Erythroblast (primary cell): ENCODE measurements at places on chromosomes 11 and 22.

GRCh38 chr22:46514592-46515207 lies 22.7 kb downstream of the CELSR1 start:
- no peak for DNase-seq

DNA sequence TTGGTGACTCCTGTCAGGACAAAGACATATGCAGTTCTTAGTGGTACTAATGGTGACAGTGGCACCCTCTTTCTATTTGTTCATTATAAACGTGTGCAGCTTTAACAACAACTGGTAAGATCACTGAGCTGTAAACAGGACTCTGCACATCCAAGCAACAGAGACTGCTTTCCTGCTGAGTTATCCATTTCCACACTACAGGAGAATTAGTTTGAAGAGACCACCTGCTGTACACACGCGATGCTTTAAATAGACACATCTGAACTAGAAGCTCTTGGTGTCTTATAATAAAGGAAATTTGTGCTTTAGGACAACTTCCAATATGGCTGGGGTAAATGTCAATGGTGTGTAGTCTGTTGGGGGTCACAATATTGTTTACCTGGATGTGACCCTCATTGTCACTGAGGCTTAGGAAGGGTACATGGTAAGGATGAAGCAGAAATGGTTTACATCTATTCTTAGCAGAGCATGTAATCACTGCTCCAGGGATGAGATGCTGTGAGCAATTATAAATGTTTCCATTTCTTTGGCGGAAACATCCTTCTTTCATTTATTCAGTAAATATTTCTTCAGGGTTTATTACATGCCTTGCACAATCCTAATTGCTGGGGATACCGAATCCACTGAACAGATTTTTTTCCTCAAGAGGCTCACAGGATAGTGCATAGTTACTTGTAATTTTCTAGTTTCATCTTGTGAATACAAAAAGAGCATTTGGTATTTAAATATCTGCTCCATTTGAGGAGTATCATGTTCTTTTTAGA lies 354.0 kb upstream of the CCDC90B start:
- DNase-seq = no peak

DNA sequence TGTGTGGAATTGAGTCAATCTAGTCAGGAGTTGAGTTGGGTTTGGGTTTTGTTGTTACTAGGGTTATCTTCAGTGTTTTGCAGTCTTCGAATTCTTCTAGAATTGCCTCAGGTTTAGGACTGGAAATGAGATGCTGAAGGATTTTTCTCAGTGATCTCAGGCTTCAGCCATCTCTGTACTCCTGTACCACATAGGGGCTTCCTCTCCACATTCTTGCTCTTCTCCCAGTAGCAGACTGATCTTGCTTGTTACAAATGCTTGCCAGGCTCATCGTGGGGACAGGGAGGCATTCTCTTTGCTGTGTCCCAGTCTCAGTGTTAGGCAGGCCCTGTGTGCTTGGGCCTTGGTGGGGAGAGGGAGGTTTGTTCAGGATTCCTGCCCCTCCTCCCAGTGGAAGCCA lies 96.1 kb downstream of the LRRC32 start:
- DNase-seq = no peak

GRCh38 chr11:70054004-70054403 lies 24.1 kb upstream of the ANO1 start:
- DNase-seq = no peak

DNA sequence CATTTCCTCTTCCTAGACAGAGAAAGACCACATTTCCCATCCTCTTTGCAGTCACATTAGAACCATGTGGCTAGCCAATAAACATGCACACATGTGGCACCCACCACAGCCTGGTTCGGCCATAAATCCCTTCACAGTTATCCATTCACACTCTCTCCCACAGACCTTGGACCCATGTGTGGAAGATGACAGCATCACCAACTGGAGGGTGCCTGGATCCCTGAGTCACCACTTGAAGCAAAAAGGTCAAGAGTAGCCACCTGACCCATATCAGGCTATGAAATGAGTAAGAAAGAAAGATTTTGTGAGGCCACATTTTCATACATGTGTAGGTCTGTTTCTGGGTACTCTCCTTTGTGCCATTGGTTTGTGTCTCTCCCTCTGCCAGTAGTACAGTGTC lies 9.0 kb upstream of the TMEM121B start:
- DNase-seq = no peak

GRCh38 chr22:50150161-50151129 lies 20.1 kb upstream of the PANX2 start:
- DNase-seq = no peak

DNA sequence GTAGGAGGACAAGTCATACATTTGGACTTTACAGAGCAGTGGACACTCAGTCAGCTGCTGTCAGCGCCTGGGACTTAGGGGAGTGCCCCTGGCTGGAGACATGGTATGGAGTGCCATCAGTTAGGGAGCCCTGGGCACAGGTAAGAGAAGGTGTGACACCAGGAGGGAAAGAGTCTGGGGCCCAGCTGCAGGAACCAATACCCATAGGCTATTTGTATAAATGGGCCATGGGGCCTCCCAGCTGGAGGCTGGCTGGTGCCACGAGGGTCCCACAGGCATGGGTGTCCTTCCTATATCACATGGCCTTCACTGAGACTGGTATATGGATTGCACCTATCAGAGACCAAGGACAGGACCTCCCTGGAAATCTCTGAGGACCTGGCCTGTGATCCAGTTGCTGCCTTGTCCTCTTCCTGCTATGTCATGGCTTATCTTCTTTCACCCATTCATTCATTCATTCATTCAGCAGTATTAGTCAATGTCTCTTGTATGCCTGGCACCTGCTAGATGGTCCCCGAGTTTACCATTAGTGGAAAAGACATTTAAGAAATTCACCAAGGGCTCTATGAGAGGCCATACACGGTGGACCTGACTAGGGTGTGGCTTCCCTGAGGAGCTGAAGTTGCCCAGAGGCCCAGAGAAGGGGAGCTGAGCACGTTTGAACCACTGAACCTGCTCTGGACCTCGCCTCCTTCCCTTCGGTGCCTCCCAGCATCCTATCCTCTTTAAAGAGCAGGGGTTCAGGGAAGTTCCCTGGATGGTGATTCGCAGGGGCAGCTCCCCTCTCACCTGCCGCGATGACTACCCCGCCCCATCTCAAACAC lies 850 bp upstream of the MIF start:
- DNase-seq = no peak

GRCh38 chr22:38843201-38843656 lies 599 bp downstream of the NPTXR start:
- DNase-seq = peak; percentile 47

DNA sequence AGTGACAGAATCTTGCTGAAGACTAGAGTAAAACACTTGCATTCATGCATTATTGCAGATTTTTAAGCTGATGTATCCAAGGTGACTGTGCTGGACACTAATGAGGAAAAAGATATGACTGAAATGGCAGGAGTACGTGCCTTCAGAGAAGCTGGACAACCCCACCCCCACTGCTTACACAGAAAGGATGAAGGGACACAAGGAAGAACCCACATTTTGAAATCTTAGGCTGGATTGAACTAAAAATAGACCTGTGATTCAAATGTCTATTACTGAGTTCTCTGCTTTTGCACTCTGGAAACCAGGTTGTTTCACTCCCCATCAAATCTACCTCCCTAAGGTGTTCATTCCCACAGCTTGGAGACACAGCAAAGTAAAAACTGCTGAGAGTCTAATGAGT lies 117.1 kb downstream of the KCNC1 start:
- no peak for DNase-seq

DNA sequence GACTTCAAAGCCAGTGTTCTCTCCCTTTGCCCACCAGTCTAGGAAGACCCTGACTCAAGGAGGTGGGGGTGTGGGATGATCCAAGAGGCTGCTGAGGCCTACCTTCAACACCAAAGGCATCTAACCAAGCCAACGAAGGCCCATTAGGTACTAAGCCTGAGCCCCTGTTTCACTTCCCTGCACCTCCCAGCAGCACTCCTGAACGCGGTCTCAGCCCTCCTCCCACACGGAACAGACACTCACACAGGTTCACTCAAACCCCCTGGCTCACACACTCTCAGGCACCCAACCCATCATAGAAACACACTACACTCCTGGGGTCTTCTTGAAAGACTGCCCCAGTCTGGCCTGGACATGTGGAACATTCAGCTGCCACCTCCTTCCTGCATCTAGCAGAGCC lies 40.7 kb downstream of the SLC22A12 start:
- DNase-seq = no peak

DNA sequence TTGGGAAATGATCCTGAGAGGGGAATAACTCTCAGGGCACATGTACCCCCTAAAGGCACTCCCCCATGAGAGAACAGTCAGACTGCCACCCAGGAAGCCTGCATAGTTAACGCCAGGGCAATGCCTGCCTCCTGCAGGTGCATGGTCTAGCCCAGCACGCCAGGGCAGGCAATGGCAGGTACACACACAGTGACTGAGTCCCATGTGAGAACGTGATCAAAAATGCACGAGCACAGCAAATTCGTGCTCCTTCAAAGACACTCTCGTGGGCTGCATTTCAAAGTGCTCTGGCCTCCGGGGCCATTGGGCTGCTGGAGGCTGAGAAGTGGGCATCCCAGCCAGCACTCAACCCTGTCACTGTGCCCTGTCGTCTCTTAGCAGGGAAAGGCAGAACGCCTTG lies 79.7 kb downstream of the SHANK2 start:
- no peak for DNase-seq

GRCh38 chr11:72293391-72293790 lies 49.4 kb upstream of the PHOX2A start:
- DNase-seq = no peak

GRCh38 chr11:58907780-58908179 lies 31.5 kb upstream of the GLYATL1 start:
- no peak for DNase-seq

GRCh38 chr22:25478528-25478927 lies 85.9 kb upstream of the GRK3 start:
- DNase-seq = no peak

GRCh38 chr22:49668402-49668801 lies 159.3 kb downstream of the BRD1 start:
- DNase-seq = no peak

DNA sequence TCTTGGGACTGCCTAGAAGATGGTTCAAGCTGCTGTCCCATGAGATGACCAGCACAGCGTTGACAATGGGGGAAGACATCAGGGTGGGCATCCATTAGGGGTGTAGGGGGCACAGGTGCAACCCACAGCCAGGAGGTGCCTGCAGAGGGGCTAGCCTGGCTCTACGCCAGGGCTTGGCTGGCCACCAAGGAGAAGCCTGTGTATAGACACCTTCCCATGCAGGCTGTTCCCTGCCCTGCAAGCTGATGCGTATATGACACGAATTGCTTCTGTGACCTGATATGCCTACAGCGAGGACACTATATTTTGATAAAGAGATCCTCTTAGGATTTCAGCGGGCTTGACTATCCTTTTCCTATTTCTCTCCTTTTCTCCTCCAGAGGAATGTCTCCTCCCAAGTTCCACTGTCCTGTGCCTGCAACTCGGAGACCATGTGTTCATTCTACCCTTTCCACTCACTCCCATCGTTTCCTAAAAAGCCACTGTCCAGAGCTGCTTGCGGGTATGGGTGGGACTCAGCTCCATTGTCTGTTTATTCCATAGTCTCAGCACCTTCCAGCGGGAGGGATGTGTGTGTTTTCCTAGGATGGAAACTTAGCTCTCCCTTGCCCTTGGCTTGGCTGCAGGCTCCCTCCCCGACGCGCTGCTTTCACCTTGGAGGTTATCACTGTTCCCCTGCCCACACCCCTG lies 56.1 kb downstream of the ST14 start:
- DNase-seq = no peak
